Activated CD4-positive, alpha-beta T cell treated with anti-CD3 and anti-CD28 coated beads for 1 hour (primary cell): ENCODE measurements at places on chromosomes 1 and 21.

- no peak for DNase-seq
These were observed 249.4 kb upstream of the AJAP1 start for GRCh38 chr1:4404854-4405590.

DNA sequence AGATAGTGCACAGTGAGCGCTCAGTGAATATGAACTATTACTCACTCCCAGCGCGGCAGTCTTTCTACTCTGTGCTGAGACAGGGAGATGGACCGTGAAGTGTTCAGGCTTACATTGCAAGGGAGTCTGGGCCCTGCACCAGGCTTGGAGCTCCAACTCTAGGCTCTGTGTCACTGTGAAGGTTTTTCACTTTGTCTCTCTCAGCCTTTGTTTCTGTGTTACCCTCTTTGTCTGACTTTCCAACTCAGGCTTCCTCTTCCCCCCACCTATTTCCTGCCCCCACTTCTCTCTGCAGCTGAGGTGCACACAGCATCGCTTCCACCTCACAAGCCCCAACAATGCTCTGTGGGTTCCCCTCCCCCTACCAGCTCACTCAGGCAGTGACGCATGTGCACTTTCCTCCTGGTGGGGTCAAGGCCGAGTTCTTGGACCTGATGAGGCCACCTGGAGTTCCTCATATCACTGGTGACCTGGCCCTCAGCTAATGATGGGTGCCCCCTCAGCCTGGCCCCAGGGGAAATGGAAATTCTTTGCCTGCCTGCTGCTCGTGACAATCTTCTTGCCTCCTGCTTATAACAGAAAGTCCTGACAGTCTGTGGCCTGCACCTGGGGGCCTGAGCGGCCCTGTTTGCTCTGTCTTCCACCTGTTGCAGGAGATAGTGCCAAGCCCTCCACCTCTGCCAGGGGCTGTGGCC, 1.1 kb upstream of the LCK start:
- peak; percentile 71 for DNase-seq

- DNase-seq: no peak
These were observed 724 bp downstream of the ST7L start for GRCh38 chr1:112618114-112618720.

DNA sequence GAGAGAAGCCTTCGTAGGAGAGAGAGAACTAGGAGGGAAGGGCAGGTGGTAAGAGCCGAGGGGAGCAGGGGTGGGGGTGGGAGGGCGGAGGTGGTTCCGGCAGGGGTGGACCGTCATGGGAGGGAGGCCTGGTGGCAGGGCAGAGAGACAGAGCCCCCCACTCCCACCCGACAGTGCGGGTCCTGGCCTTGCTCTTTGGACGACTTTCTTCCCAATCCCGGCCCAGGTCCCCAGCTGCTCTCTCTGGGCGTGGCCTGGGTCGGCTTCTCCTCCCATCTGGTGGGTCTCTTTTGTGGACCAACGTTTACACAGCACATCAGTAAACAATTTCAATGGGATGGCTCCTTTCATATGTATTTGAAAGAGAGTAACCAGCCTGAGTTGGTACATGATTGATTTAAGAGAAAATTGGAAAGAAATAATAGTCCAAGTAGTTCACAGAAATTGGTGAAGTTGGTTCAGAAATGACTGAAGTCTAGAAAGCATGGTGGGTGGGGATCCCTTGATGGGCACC, 56.9 kb downstream of the LDLRAD2 start:
- DNase-seq: no peak

- DNase-seq: no peak
These were observed 42.6 kb upstream of the USP25 start for GRCh38 chr21:15687208-15687607.

GRCh38 chr1:114750780-114751179, 7.0 kb downstream of the CSDE1 start:
- DNase-seq: no peak

GRCh38 chr1:45800899-45801298, 2.5 kb upstream of the MAST2 start:
- no peak for DNase-seq

GRCh38 chr1:202615501-202616354, 94.5 kb downstream of the SYT2 start:
- no peak for DNase-seq

DNA sequence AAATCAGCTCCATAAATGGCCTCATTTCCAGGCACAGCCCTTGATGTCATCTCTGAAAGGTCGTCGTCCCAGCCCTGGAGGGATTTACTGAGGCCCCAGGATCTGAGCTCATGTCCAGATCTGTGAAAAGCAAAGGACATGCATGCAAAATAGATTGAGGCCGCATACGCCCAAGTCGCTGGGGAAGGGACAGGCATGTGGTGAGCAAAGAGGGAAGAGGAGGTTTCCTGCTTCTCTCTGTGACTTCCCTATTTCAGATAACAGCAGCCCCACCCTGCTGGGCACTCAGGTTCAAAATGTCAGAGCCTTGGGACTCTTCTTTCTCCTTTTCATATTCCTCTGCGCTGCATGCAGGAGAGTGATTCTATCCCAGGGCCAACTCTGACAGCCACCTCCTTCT, 197.2 kb downstream of the ADSS2 start:
- DNase-seq: no peak

DNA sequence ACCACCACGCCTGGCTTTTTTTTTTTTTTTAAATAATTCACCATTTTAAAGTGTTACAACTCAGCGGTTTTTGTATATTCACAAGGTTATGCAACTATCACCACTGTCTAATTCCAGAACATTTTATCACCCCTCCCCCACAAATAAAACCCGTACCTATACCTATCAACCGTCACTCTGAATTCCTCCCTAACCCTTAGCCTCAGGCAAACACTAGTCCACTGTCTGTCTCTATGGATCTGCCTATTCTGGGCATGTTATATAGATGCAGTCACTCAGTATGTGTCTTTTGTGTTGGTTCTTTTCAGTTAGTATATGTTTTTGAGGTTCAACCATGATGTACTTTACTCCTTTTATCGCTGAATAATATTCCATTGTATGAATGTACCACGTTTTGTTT, 19.3 kb upstream of the GRHL3 start:
- DNase-seq: no peak

DNA sequence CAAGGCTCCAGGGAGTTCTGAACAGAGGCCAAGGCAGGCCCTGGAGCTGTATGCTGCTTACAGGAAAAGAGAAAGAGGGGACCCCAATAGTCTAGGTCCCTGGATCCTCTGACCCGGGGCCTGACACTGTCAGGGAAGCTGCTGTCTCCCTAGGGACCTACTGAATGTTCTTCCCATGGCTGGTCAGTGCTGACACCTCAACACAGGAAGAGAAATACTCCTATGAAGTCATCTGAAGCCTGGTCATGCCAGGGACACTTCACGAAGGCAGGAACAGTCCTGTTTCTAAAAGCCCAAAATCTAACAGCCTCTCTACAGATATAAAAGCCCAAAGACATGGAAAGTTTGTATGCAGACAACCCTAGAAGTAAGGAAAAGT, 1.7 kb upstream of the LAD1 start:
- DNase-seq: no peak

GRCh38 chr1:39761557-39762260, 9.4 kb downstream of the OXCT2 start:
- DNase-seq: no peak

DNA sequence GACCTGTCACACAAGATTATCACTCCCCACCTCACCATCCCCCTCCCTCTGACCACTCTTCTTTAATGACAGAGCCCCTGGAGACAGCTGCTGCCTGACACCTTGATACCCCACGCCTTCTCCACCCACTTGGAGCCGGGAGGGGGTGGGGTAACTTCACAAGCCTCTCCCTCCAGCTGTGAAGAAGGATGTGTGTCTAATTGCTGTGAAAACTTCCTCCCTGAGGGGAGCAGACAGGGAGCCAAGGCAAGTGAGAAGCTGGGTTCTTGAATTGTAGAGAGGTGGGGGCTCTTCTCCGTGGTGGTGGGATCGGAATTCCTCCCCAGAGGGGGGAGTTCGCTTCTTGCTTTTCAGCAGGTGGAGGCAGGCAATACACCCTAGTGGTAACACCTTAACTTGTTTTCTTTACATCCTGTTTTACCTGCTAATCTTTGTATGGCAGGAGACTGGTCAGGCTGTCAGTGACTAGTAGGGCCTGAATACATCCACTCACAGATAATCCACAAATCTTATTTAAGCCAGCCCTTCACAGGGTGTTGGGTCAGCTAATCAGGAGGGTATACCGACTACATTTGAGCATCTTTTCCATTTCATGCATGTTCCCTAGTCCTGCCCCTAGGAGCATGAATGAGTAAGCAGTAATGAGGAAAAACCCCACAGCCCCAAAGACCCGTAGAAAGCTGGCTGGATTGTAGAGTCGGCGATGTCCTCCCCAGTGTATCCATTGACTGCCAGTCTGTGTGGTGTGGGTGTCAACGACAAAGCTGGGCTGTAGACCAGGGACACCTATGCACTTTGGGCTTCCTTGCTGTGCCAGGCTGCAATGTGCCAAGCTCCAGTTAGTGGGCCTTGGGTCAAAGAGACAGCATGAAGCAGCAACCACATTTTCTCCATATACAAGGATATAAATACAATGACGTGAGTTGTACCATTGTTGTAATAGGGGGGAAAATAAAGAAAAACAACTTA, 57.3 kb downstream of the NFASC start:
- DNase-seq: no peak

GRCh38 chr1:53442299-53442698, 16.9 kb upstream of the DMRTB1 start:
- DNase-seq: no peak
